RWPE1 (cell line): ENCODE measurements at places on chromosomes 1 and 21.

DNA sequence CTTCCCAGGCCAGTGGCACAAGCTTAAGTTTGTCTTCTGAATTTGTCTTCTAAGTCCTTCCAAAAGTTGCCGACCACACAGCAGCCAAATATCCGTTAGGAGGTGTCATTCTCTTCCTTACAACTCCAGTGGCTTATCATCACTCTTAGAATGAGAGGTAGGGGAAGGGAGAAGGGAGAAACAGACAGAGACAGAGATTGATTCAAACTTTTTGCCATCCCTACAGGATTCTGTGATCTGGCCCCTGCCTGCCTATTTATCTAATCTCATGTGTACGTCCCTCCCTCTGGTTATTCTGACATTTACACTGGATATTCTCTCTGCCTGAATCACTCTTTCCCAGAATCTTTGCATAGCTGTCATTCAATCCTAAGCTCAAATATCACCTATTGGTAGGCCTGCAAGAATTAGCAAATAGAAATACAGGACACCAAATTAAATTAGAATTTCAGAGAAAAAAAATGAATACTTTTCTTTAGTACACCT is 488 bp upstream of the GNL2 start:
- DNase-seq, result no peak

GRCh38 chr1:7390604-7391000 is 380.5 kb upstream of the VAMP3 start:
- DNase-seq, result no peak

DNA sequence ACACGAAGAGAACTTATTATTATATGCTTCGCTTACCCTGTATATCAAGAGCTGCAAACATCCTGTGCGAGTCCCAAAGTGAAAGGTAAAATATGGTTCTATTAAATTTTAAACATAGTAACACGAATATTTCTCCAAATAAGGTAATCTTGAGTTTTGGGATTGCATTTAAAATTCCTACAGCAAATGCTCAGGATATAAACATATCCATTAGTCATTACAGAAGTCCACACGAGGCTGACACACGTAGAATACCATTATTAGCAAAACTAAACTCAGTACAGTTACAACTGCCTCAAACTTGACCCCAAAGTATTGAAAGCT is 282 bp upstream of the LYPLAL1 start:
- DNase-seq, result no peak

DNA sequence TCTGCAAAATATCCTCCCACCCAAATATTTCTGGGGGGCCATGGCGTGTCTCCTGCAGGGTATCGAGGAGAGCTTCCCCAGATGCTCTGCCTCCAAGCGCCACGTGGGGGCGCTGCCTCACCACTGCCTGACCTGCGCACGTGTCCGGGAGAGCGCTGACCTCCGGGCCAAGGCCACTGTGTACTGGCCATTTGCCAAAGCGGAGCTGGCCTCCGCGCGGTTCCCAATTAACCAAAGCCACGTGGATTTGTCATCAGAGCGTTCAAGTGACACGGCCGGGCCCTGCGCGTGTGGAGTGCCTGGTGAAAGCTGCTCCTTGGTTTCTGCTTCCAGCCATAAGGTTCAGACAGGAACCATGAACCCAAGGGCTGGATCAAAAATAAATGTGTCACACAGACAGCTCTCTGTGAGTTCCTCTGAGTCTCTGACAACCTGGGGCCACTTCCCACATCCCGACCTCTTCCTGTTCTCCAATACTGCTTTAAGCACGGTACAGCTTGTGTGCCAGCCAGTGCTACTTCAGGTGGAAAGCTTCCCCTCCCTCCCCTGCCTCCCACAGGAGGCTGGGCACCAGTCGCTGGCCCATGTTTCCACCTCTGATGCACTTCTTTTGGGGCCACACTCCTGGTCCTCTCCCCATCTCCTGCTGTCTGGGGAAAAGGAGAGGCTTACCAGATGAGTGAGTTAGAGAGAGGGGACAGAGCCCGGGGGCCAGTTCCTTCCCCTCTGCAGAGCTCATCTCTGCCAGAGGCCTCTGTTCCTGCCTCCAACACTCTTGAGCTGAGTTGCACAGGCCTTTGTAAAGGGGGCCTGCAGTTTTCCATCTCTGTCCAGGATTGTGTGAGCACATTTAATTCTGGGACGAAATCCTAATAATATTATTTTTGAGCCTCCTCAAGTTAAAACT is 26.1 kb downstream of the ZP4 start:
- peak; percentile 38 for DNase-seq

GRCh38 chr1:245229051-245229450 is 74.3 kb downstream of the KIF26B start:
- no peak for DNase-seq

DNA sequence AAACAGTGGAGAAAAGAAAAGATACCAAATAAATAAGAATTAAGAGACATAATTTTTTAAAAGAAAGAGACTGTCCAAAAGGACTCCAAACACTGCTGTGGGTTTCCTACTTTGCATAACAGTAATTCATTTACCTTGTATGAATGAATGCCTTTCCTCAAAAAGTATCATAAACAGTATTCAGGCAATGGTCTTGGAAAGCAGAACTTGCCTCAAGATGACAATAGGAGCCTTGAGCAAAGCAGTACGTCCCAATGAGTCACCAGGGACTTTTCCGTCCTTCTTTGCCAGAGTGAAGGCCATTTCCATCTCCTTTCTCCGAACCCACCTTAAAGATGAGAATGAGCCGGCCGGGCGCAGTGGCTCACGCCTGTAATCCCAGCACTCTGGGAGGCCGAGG is 186.4 kb downstream of the ZBTB18 start:
- no peak for DNase-seq

- no peak for DNase-seq
Measured at GRCh38 chr1:198175423-198176170, 18.8 kb downstream of the NEK7 start.

GRCh38 chr1:31745096-31745945 is 18.8 kb downstream of the ADGRB2 start:
- DNase-seq, result no peak

DNA sequence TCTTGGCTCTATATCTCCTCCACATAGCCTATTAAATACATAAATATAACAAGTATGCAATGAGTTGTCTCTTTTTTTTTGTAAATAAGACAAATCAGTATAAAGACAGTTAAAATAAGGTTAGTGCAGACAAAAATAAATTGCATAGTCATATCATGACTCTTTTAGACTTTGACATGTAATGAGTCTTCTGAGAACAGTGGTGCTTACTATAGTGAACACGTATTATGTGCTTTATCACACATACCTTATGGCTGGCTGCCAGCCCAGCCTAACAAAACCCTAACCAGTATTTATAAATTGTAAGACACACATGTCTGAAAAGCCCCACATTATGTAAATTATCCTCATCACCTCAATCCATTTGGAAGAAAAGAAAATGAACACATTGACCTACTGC is 29.1 kb upstream of the F13B start:
- DNase-seq, result no peak

DNA sequence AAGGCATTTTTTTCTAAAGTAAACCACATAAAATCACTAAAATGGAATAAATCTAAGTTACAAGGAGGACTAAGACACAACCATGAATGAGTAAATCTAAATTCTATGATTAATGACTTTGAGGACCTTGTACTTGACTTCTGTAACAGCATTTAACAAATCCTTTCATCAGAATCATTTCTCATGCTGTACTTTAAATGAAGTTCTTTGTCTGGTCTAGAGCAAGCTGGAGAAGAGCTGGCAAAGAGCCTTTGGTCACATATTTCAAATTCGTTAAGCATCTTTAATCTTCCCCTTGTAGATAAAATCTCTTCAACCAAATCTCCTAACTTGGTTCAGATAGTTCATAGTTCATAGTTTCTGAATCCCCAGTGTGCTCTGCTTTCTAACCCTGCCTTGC is 405.4 kb downstream of the PTPRC start:
- no peak for DNase-seq

DNA sequence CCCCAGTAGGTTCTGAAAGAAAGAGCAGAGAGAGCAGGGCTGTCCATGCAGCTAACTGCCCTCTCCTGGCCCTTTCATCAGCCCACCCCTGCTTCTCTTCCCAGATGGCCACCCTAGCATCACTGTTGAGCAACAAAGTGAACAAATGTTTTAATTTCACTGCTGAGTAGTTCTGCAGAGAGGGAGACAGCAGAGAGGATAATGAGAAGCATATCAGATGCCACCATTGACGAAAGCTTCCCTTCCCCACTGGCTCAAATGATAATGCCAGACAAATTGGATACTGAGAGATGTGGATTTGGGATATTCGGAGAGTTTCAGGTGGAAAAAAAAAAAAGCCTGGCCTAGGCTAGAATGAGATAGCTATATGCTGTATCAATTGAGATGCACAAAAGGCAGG is 46.8 kb downstream of the ZBTB40 start:
- DNase-seq, result no peak

DNA sequence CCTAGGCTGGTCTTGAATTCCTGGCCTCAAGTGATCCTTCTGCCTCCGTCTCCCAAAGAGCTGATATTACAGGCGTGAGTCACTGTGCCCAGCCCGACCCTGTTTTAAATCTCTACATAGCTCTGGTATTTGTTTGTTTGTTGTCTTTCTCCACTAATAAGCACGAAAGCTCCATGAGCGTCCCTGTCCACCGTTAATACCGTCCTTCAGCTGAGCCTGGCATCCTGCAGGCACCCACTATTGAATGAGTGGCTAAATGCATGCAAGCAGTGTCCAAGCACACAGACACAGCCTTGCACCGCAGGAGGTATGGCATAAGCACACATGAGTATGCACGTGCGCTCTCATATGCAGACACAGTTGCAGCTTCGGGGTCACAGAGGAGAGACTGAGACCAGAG is 4.5 kb upstream of the COL16A1 start:
- no peak for DNase-seq

DNA sequence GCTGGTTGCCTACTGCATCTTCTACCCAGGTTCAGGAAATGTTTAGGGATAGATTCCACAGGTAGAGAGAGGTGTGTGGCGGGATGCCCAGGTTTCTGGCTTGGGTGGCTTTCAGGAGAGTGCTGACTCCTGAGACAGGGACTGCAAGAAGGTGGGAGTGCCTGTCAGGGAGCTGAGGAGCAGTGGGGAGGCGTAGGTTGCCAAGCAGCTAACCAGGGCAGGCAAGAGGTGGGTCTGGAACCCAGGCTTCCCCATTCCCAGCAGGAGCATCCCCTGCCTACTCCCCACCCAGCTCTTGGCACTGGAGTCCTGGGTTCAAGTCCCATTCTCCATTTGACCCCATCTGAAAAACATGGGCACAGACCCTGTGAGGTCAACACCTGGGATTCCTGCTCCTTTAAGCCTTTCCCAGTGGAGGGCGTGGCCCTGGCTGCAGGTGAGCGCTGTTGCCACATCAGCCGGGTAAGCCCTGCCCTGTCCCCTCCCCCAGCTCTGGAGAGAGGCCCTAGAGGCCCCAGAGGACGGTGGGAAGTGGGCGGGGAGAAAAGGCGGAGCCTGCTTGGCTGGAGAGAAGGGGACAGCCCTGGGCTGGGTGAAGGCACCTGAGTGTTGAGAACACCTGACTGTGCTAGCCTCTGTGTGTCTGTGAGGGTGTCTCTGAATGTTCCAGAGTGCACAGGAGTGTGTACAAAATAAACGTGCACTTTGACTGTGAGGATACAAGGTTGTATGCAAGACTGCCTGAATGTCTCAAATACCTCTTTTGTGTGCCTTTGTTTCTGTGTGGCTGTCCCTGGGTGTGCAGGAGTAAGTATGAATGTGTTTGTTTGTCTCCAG is 14.0 kb upstream of the SYNC start:
- peak; percentile 97 for DNase-seq
